ENCODE measurements at places on chromosomes 6 and 20.

DNA sequence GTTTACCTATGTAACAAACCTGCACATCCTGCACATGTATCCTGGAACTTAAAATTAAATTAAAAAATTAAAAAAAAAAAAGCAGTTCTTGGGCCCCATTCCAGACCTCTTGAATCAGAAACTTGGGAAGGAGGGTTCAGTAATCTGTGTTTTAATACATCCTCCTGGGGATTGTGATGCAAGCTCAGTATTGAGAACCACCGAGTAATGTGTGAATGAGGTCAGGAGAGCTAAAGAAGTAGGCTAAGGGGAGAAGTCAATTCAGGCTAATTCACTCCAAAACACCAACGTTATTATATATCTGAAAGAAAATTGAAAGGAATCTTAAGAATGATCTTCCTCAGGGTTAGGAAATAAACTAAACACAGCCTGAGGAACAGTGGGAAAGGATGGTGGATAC is 120.4 kb downstream of the RNF144B start:
- peak; percentile 1 for DNase-seq
- no peaks in the 10 kb centered on the region for H3K27me3 ChIP-seq
- H3K27ac ChIP-seq, result no peak overlapping the region
- H3K4me1 ChIP-seq, result peaks cover 6% of the 10 kb centered on the region

DNA sequence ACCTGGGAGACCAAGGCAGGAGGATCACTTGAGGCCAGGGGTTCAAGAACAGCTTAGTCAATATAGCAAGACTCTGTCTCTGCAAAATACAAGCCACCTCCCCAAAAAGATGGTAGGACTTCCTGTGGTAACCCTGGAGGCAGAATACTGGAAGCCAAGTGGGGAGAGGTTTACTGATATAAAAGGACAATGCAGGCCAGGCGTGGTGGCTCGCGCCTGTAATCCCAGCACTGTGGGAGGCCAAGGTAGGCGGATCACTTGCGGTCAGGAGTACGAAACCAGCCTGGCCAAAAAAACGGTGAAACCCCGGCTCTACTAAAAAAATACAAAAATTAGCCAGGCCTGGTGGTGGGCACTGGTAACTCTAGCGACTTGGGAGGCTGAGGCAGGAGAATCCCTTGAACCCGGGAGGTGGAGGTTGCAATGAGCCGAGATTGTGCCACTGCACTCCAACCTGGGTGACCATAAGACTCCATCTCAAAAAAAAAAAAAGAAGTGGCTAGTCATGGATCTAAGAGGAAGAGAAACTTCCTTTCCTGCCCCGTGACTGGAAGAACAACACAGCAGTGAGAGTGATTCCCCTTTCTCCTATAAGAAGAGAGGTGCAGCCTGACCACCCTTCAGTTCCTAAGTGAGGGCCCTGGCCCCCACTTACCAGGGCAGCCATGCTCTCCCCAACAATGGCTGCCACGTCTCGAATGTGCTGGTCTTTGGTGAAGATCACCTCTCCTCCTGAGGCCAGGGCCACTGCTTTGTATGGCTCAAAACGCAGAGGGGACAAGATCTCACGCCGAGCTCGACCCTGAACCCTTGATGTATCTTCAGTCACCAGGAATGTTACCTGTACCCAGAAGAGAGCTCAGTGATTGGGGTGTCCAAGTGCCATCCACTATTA is 6.2 kb downstream of the SAPCD1 start:
- DNase-seq, result no peak
- no peak overlapping the region for H3K4me3 ChIP-seq
- H3K27ac ChIP-seq, result no peak overlapping the region
- H3K27me3 ChIP-seq, result no peaks in the 10 kb centered on the region
- no peaks in the 10 kb centered on the region for H3K36me3 ChIP-seq

- H3K4me1 ChIP-seq, result no peaks in the 10 kb centered on the region
- H3K27ac ChIP-seq, result no peak overlapping the region
- DNase-seq, result no peak
- H3K27me3 ChIP-seq, result no peaks in the 10 kb centered on the region
- H3K4me3 ChIP-seq, result no peak overlapping the region
These were observed 66.7 kb downstream of the SMOC2 start for GRCh38 chr6:168507730-168508129.

GRCh38 chr6:119334535-119335264 is 14.9 kb downstream of the MAN1A1 start:
- no peaks in the 10 kb centered on the region for H3K27me3 ChIP-seq
- no peak overlapping the region for H3K4me3 ChIP-seq
- H3K4me1 ChIP-seq, result peaks cover 65% of the 10 kb centered on the region
- H3K36me3 ChIP-seq, result no peaks in the 10 kb centered on the region

DNA sequence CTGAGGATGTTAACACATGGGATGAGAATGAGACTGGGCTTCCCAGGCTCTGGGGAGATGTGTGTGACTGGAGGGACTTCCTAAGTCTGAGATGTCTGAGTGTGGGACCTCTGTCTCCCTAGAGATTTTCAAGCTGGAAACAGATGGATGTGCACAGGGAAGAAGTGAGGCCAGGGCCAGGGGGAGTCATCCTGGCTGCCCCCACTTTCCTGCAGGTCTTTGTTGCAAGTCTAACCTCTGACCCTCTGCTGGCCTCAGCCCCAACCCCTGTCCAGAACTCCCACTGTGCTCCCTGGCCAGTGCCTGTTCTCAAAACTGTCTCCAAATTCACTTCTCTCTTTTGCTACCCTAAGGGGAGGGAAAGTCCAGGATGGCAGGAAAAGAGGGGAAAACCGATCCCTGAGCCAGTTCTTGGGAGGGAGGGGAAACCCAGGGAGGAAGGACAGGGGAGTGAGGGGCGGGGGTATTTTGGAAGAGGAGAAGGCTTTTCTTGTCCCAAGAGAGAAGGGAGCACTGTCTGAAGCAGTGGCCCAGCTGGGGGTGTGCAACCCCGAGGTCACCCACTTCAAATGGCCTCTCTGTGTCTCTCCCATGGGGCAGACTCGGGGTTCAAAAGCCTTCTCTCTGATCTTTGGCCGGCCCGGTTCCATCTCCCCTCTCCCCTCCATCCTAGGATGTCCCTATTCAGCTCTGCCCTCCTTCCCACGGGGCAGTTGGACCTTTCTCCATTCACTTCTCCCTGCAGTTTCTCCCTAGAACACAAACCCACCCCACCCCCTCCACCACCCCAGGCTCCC is 3.1 kb downstream of the PPP1R18 start:
- no peaks in the 10 kb centered on the region for H3K27me3 ChIP-seq
- peaks cover 86% of the 10 kb centered on the region for H3K4me1 ChIP-seq
- H3K4me3 ChIP-seq, result peak overlapping the region; percentile 85
- H3K36me3 ChIP-seq, result peaks cover 23% of the 10 kb centered on the region
- DNase-seq, result no peak

- DNase-seq, result no peak
- no peak overlapping the region for H3K4me3 ChIP-seq
- no peaks in the 10 kb centered on the region for H3K27me3 ChIP-seq
- H3K4me1 ChIP-seq, result peaks cover 11% of the 10 kb centered on the region
- no peaks in the 10 kb centered on the region for H3K36me3 ChIP-seq
These were observed 14.6 kb downstream of the SRC start for GRCh38 chr20:37360391-37361115.

DNA sequence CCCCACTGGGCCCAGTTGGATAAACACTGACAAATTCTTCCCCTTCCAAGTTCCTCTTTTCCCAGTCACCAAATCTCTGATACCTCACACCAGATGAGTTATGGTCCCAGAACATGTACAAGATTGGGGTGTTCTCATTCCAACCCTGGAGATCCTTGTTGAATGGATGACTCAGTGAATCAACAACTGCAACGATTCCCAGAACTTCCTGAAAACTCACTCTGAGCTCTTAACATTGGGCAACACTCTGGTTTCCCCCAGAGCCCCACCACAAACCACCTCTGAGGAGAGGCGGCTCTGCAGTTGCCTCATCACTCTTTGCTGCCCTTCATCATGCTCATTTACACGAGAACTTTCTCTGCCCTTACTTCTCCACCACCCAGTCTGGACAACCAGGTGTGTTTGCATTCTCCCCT is 115.2 kb downstream of the MRPL14 start:
- H3K27me3 ChIP-seq, result no peaks in the 10 kb centered on the region
- no peak for DNase-seq
- peaks cover 29% of the 10 kb centered on the region for H3K4me1 ChIP-seq
- no peak overlapping the region for H3K4me3 ChIP-seq

DNA sequence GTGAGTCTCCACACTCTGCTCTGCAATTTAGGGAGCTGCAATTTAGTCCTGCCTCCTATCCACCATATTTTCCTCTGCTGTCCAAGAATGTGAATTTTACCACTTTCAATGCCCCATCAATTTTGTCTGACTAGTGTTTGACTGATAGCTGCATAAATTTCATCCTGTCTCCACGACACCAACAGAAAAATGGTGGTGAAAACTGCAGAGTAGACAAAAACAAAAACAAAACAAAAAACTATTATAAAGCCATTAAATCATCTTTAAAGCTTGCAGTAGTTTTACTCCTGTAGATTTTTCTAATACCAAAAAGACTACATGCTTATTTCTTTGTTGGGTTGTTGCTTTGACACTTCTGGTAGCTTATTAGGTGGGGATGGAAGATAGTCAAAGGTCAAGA is 322.0 kb downstream of the PAX1 start:
- H3K4me3 ChIP-seq, result no peak overlapping the region
- DNase-seq, result no peak
- H3K27me3 ChIP-seq, result no peaks in the 10 kb centered on the region
- no peaks in the 10 kb centered on the region for H3K4me1 ChIP-seq
- H3K27ac ChIP-seq, result no peak overlapping the region

DNA sequence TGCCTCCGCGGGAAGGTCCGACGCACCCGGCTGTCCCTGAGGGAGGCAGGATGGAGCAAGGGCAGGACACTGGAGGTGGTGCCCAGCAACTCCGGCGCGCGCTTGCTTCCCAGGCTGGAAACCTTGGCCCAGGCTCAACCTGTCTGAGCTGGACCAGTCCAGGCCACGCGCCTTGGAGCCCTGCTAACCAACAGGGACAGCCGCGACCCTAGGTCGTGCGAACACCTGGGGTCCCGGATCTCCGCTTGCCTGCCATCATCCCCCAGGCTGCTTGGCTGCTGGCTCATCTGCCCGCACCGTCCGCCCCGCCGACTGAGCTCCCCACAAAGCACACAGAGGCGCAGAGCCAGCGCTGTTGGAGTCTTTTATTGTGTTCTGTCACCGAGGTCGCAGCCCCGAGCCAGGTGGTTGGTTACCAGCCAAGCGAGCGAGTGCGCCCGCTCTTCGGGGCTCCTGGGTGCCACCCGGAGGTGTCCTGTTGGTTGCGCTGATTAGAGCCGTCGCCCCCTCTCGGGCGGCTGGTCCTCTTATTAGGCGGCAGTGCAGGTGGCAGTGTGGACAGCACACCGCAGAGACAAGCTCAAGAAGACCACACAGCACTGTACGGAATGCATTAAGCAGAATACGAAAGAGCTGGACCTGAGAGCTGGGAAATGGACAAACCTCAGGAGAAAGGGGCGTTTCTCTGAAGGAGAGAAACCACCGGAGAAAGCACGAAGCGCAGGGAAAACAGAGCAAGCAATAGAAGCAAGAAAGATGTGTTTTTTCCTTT is 3.8 kb downstream of the COL12A1 start:
- peaks cover 93% of the 10 kb centered on the region for H3K4me1 ChIP-seq
- H3K27me3 ChIP-seq, result no peaks in the 10 kb centered on the region
- peak overlapping the region; percentile 95 for H3K27ac ChIP-seq

GRCh38 chr6:12608016-12608860 is 108.3 kb upstream of the PHACTR1 start:
- no peak for DNase-seq
- H3K27ac ChIP-seq, result no peak overlapping the region
- peaks cover 8% of the 10 kb centered on the region for H3K27me3 ChIP-seq
- H3K4me3 ChIP-seq, result no peak overlapping the region
- no peaks in the 10 kb centered on the region for H3K36me3 ChIP-seq

GRCh38 chr20:37576911-37577310 is 49.2 kb upstream of the BLCAP start:
- no peaks in the 10 kb centered on the region for H3K4me1 ChIP-seq
- no peak overlapping the region for H3K4me3 ChIP-seq
- no peak for DNase-seq

GRCh38 chr6:31826793-31827285 is 699 bp upstream of the HSPA1B start:
- H3K4me3 ChIP-seq, result peak overlapping the region; percentile 67
- peak; percentile 95 for DNase-seq
- peak overlapping the region; percentile 92 for H3K27ac ChIP-seq
- peaks cover 60% of the 10 kb centered on the region for H3K4me1 ChIP-seq
- H3K27me3 ChIP-seq, result no peaks in the 10 kb centered on the region

DNA sequence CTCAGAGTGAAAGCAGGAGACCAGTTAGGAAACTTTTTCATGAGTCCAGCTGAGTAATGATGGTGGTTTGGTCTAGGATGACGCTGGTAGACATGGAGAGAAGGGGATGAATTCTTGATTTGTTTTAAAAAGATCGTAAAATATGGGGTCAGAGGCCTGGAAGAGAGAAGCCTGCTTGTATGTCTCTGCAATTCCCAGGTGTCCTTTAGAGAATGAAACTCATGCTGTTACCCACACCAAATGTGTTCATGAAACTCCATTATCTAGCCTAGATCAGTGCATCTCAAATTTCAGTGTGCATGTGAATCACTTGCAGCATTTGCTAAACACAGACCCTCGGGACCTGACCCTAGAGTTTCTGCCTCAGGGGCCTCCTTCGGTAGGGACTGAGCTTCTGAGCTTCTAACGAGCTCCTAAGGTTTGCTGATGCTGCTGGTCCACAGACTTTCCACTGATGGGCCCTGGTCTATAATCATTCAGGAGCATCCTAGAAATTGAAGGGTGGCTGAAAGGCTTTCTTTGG is 302.0 kb upstream of the PLCB4 start:
- H3K36me3 ChIP-seq, result peaks cover 31% of the 10 kb centered on the region
- H3K27ac ChIP-seq, result no peak overlapping the region
- no peak overlapping the region for H3K4me3 ChIP-seq
- no peak for DNase-seq
- no peaks in the 10 kb centered on the region for H3K27me3 ChIP-seq

GRCh38 chr6:166999884-167000253 is 672 bp downstream of the CEP43 start:
- peak overlapping the region; percentile 73 for H3K27ac ChIP-seq
- DNase-seq, result peak; percentile 64
- H3K4me1 ChIP-seq, result peaks cover 36% of the 10 kb centered on the region
- peaks cover 12% of the 10 kb centered on the region for H3K36me3 ChIP-seq

- H3K4me1 ChIP-seq, result no peaks in the 10 kb centered on the region
- no peak overlapping the region for H3K27ac ChIP-seq
- no peaks in the 10 kb centered on the region for H3K36me3 ChIP-seq
- no peaks in the 10 kb centered on the region for H3K27me3 ChIP-seq
- peak; percentile 82 for DNase-seq
These were observed 8.3 kb upstream of the PRND start for GRCh38 chr20:4713401-4713800.

- DNase-seq, result peak; percentile 45
- H3K4me1 ChIP-seq, result no peaks in the 10 kb centered on the region
- no peak overlapping the region for H3K27ac ChIP-seq
- no peak overlapping the region for H3K4me3 ChIP-seq
- H3K36me3 ChIP-seq, result no peaks in the 10 kb centered on the region
These were observed 3.8 kb upstream of the WFDC12 start for GRCh38 chr20:45128099-45128498.

All from esophagus muscularis mucosa (tissue), 4 donors.